Metanephros (tissue), 2 donors: ENCODE measurements at places on chromosomes 16 and 17. TPM values are rescaled to one million over a fixed set of nuclear protein-coding genes. Genes with fewer than 3 reads are reported as not detected.

The CCL17 gene
- 1.1 TPM for total RNA-seq

The TOM1L2 gene
- 34.0 TPM for total RNA-seq

The SMTNL2 gene
- 95.6 TPM for total RNA-seq

The CCDC144A gene
- 0.29 TPM for total RNA-seq

The TBC1D3K gene
- not detected for total RNA-seq

The C16orf95 gene
- 5.0 TPM for total RNA-seq

The ITGAL gene
- total RNA-seq: 9.5 TPM

The MILR1 gene
- total RNA-seq: 6.5 TPM

The RNF43 gene
- total RNA-seq: 14.8 TPM

The EPOP gene
- 0.70 TPM for total RNA-seq

The ZG16 gene
- not detected for total RNA-seq
